ENCODE measurements at places on chromosomes 1 and 21. TPM values are rescaled to one million over a fixed set of nuclear protein-coding genes. Genes with fewer than 3 reads are reported as not detected.

Gene SUCO
- 59.7 TPM for total RNA-seq

Gene COL9A2
- 5.4 TPM for total RNA-seq

Gene BROX
- total RNA-seq = 36.3 TPM

Gene PGBD5
- total RNA-seq = not detected

DNA sequence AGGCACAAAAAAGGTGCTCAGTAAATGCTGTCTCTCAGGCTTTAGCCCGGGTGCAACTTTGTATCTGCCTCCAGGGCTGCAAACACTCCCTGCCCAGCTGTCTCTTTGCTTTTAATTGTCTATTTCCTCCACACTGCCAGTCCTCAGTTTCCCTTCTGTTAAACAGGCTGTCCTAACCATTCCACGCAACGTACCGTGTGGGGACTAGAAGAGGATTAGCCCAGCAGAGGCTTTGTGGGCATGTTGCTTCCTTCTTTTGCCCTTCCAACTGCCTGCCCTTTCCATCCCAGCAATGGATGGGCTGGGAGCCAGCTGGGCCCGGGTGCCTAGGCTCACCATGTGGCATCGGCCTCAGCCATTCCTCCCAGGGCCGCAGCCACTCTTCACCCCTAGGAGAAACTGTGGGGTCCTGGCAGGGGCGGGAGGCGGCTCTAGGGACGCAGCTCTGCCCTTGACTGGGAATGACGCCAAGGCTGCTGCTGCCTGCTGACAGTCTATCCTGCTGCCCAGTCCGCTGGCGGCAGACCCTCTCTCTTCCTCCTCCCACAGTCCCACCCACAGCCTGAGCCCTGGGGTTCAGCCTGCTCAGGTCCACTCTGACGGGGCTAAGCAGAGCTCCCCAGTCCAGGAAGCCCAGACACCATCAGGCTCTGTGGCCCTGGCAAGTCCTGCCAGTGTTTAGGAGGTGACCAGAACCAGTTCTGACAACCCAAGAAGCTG is 40.6 kb upstream of the LRP8 start:
- no peak for DNase-seq

DNA sequence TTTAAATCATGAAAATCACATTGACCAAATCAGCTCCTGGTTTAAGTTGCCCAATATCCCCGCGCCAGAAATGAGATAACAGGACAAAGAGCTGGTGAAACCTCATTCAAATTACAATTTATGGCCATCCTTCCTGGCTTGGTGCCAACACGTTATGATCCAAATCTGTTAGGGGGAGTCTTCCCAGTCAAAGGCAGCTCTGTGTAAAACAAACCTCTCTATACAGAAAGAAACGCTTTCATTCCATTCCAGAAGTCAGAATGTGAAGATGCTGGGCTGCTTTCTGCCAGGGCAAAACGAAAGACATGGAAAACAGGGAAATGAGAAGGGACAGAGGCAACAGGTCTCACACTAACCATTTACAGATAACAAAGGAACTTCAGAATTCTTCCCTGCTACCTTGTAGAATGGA is 53.5 kb upstream of the TIAM1 start:
- DNase-seq = no peak

DNA sequence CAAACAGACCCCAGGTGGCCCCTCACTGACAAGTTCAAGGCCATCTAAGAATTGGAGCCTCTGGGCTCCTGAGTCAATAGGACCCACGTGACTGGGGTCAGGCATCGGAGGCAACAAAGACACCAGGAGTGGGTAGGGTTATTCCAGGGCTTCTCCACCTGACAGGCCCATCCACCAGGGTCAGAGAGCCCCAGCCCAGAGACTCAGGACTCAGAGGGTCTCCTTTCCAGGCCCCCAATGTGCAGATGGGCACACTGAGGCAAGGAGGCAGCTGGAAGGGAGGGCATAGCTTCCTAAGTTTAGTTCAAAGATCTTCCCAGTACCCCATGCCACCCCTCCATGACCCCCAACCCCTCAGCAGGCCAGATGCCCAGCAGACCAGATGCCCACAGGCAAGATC is 388.6 kb downstream of the MATN1 start:
- DNase-seq = no peak

DNA sequence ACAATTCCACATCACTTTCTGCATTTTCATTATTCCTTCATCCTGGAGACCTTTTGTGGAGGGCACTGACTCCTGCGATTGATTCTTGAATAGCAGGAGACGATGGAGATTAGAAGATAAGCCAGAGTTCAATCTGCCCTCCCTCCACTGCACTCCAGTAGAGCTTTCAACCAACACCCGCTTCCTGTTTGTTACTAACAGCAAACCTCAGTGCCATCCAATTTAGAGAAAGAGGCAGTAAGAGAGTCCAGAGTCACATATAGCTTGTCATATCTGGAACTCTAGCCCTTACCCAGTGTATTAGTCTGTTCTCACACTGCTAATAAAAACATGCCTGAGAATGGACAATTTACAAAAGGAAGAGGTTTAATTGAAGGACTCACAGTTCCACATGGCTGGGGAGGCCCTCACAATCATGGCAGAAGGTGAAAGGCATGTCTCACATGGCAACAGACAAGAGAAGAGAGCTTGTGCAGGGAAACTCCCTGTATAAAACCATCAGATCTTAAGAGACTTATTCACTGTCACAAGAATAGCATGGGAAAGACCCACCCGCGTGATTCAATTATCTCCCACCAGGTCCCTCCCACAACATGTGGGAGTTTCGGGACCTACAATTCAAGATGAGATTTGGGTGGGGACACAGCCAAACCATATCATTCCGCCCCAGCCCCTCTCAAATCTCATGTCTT is 55.9 kb downstream of the PCBP3 start:
- DNase-seq = no peak

DNA sequence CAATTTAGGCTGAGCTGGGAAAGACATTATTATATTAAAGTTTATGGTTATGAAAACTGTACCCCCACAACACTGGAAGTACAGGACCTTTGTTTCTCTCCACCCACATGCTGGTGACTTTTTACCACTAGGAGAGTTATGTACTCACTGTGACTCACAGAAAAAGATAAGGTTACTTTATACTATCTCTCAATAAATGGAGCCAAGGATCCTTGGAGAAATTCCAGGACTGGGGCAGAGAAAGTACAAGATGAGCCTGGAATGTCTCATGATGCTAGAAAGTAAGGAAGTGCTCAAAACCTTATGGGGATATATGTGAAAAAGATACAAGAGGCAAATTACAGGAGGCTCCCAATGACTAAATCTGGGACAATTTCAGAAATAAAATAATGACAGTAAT is 63.9 kb upstream of the C1orf105 start:
- no peak for DNase-seq

- no peak for DNase-seq
Observed at GRCh38 chr21:44271558-44272283, 10.0 kb upstream of the DNMT3L start.

- no peak for DNase-seq
Observed at GRCh38 chr1:30974536-30974935, 66.0 kb upstream of the SDC3 start.

GRCh38 chr1:175604039-175604941 is 139.1 kb downstream of the TNR start:
- no peak for DNase-seq

Measured in natural killer cell treated with Interleukin-12 subunit alpha and Interleukin-12 subunit beta and Interleukin-15 and Interleukin-18, amount 100 ng/mL, for 72 hours (primary cell).